ENCODE measurements at places on chromosomes 4 and X.
A peak's percentile ranks its signal among the peaks of the same experiment; 100 is the strongest.

DNA sequence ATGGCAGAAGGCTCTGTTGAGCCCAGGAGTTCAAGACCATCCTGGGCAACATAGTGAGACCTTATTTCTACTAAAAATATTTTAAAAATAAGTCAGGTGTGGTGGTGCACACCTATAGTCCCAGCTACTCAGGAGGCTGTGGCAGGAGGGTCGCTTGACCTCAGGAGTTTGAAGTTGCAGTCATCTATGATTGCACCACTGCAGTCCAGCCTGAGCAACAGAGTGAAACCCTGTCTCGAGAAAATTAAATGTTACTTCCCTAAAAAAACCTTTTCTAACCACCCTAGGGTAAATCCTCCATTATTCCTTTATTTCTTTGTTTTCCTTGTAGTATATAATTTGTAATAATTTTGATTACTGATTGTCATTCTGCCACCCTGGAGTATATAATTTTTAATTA is 7.9 kb downstream of the FAM200B start:
- DNase-seq, result peak; percentile 61

- no peak for DNase-seq
Observed at GRCh38 chr4:108166441-108167315, 2.1 kb downstream of the LEF1 start.

DNA sequence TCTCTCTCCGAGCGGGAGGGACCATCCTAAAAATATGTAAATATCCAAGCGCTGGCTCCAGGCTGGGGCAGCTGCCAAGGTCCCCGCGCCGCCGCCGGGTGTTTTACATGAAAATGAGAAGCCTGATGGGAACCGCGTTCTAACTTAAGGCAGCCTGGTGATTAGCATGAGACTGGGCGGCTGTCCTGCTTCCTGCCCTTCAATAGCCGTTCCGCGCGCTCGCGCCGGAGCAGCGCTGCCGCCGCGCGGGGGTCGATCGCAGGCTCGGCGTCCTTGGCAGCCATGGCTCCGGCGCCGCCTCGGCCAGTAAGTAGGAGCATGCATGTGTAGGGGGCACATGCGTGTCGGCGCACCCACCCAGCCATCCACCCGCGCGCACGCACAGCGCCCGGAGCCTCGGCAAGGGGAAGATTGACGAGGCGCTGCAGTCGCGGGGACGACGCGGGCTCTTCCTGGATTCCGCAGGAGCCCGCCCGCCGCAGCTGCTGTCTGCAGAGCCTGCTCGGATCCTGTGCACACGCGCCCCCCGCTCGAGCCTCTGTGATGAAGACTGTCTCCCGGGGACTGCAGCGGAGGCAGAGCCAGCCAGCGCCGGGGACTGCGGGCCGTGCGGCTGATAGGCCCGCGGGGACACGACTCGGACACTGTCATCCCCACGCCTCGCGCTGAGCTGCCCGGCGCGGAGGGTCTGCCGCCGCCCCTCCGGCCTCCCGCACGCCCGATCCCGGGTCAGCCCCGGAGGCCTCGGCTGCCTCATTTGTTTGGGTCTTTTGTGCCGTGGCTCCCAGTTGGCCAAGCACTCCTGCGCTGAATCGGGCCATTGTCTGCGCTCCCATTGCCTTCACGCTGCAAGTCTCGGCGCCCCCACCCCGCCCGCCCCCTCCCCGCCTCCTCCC is 734 bp downstream of the STOX2 start:
- DNase-seq, result peak; percentile 13

- peak; percentile 74 for DNase-seq
Observed at GRCh38 chr4:86011117-86011516, 348.7 kb downstream of the MAPK10 start.

DNA sequence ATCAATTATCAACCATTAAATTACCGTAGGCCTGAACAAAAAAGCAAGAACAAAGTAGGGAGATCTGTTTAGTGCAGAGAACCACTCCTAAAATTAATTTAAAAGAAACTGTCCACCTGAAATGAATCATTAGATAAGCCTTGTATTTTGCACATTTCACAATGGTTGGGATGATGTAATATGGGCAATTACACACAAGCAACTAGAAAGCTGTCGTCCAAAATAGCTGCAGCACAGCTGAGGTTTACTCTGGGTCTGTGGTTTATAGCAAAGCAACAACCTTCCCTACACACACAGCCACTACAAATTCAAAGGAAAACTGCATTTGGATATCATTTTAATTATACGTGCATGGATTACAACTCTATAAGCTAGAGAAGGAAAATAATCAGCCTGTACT is 28.5 kb downstream of the PCDH19 start:
- DNase-seq, result peak; percentile 26

GRCh38 chrX:38807873-38808272 is 6.6 kb downstream of the MID1IP1 start:
- DNase-seq, result no peak

DNA sequence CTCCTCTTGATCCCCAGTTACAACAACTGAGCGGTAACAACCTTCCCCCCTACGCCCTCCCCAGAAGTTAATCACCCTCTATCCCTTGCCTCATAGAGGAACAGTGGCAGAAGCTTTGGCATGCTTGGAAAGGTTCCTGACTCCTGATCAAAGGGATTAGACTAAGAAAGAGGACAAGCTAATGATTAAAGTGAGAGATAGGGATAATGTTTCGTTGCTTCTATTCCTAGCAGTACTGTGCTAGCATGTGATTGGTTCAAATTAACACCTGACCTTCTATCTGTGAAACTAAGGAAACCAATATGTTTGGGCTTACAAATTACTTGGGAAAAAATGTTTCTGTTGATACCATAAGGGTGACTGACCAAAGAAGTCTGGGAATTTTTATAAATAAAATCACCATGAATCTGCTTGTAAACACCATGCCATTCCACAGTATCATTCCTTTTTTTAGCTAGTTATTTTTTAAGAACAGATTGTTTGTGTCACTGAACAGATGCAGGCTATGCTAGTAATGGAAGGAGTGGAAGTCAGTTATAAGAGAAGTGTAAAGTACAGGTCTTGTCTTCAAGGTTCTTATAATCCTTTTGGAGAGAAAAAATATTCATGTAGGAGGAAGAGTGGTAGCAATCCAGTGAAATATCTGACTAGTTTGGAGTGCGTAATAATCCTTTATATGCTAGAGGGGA is 11.3 kb upstream of the ATP1B4 start:
- no peak for DNase-seq

GRCh38 chr4:43296946-43297528 is 404.5 kb downstream of the GRXCR1 start:
- DNase-seq, result no peak

- no peak for DNase-seq
Observed at GRCh38 chr4:182483685-182484084, 240.5 kb downstream of the TENM3 start.

DNA sequence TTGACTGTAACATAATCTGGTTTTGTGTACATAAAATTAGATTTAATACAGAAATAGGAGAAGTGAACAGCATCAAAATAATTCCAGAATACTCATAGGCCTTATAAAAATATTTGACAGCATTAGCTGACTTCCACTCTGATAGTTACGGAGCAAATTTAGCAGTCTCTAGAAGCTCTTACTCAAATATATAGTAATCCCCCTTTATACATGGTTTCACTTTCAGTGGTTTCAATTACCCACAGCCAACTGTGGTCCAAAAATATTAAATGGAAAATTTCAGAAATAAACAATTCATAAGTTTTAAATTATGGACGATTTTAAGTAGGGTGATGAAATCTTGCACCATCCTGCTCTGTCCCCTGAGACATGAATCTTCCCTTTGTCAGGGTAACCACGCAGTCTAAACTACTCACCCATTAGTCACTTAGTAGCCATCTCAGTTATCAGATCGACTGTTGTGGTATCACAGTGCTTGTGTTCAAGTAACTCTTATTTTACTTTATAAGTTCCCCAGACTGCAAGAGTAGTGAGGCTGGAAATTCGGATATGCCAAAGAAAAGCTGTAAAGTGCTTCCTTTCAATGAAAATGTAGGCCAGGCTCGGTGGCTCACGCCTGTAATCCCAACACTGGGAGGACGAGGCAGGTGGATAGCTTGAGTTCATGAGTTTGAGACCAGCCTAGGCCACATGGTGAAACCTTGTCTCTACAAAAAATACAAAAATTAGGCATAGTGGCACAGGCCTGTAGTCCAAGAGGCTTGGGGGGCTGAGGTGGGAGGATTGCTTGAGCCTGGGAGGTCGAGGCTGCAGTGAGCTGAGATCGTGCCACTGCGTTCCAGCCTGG is 17.2 kb upstream of the RTL9 start:
- peak; percentile 91 for DNase-seq

DNA sequence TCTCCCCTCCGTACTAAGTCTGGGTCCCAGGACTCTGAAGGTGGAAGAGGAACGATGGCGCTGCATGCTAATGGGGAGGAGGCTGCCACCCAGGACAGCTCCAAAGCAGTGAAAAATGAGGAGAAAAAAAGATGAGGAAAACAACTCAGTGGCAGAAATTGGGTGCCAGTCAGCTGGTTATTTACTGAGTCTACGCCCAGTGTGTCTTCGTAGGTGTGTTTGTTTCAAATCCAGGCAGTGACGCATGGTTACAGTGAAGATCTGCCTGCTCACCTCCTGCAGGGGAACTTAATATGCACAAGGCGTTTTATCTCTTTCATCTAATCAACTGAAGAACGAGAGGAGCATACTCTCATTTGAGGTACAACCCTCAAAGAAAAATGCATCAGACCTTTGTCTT is 70.9 kb upstream of the FBXW7 start:
- no peak for DNase-seq

DNA sequence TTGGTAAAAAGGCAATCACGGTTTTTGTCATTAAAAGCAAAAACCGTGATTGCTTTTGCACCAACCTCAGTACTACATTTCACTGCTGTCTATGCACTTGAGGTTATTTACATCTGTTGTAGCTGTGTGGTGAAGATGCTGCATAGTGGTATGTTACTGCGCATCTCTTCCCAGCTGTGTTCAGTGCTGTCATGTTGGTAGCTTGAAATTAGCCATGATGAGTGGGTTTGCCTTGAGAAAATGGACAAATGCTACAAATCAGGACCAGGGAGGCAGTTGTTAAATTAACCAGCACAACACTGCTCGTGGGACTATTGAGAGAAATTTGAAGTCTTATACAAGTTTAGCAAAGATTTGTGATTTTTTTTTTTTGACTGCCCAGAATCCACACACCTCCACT is 2.2 kb upstream of the SMIM43 start:
- no peak for DNase-seq
